ENCODE measurements at places on chromosomes 7 and 10. TPM values are rescaled to one million over a fixed set of nuclear protein-coding genes. Genes with fewer than 3 reads are reported as not detected.

Gene CYP3A7
- not detected for total RNA-seq

Gene WNT8B
- not detected for total RNA-seq

Gene C10orf53
- not detected for total RNA-seq

Gene ZFYVE27
- total RNA-seq: 24.1 TPM

Gene MMD2
- not detected for total RNA-seq

Gene ARHGAP22
- total RNA-seq: 4.4 TPM

Gene CTBP2
- total RNA-seq: 101 TPM

Gene SH2D4B
- total RNA-seq: not detected

Gene ZFAND4
- 5.0 TPM for total RNA-seq

Gene STOX1
- total RNA-seq: 0.86 TPM

Gene CPED1
- total RNA-seq: not detected

Gene PKD2L1
- total RNA-seq: not detected

Gene DMTF1
- 19.2 TPM for total RNA-seq

Gene EBF3
- 0.19 TPM for total RNA-seq

Gene AEBP1
- not detected for total RNA-seq

Gene CALML5
- total RNA-seq: not detected

Gene NODAL
- total RNA-seq: not detected

Gene OSBPL3
- 11.2 TPM for total RNA-seq
